Natural killer cell treated with Interleukin-12 subunit alpha and Interleukin-12 subunit beta and Interleukin-15 and Interleukin-18, amount 100 ng/mL, for 72 hours (primary cell): ENCODE measurements at places on chromosomes 3 and 15. TPM values are rescaled to one million over a fixed set of nuclear protein-coding genes. Genes with fewer than 3 reads are reported as not detected.

- no peaks in the 10 kb centered on the region for H3K27me3 ChIP-seq
- no peak overlapping the region for H3K27ac ChIP-seq
- H3K4me1 ChIP-seq = peaks cover 6% of the 10 kb centered on the region
- H3K36me3 ChIP-seq = no peaks in the 10 kb centered on the region
- DNase-seq = no peak
- no peak overlapping the region for H3K4me3 ChIP-seq
Measured at GRCh38 chr3:53155760-53156159, 5.2 kb upstream of the PRKCD start.

GRCh38 chr3:72077473-72078259, 292.7 kb upstream of the PROK2 start:
- peaks cover 16% of the 10 kb centered on the region for H3K36me3 ChIP-seq
- no peak for DNase-seq
- H3K4me1 ChIP-seq = peaks cover 13% of the 10 kb centered on the region
- H3K27ac ChIP-seq = no peak overlapping the region
- peaks cover 7% of the 10 kb centered on the region for H3K27me3 ChIP-seq
- no peak overlapping the region for H3K4me3 ChIP-seq

Gene GOLGA8S
- 2.4 TPM for total RNA-seq

Gene TRPM1
- total RNA-seq = not detected

- no peaks in the 10 kb centered on the region for H3K27me3 ChIP-seq
- H3K27ac ChIP-seq = peak overlapping the region; percentile 74
- H3K4me3 ChIP-seq = no peak overlapping the region
- no peak for DNase-seq
Measured at GRCh38 chr15:31381801-31382712, 55.4 kb downstream of the KLF13 start.

DNA sequence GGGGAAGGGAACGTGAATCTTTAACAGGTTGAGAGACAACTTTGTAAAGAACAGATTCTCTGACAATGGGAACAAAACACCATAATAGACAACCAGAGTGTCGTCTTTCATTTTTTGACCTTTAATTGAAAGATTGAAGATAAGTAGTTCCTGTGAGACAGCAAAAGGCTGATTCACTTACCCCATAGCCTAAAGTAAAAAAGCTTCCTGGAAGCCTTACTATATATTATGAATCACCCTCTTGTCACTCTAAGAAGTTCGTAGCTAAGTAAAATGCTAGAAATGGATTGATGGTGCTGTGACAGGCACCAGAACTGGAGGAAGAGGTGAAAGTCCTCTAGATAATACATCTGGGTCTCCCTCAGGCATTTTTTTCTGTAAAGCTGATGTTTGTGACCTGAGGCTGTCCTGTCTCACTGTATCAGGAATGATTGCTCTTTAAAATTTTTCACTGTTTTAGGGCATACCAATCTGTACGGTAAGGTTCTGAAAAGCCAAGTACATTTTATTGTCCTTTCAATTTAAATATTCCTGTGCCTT, 824.6 kb upstream of the SEMA6D start:
- no peaks in the 10 kb centered on the region for H3K4me1 ChIP-seq
- no peak overlapping the region for H3K27ac ChIP-seq
- no peaks in the 10 kb centered on the region for H3K36me3 ChIP-seq
- no peak overlapping the region for H3K4me3 ChIP-seq
- DNase-seq = no peak

Gene ITIH1
- not detected for total RNA-seq

DNA sequence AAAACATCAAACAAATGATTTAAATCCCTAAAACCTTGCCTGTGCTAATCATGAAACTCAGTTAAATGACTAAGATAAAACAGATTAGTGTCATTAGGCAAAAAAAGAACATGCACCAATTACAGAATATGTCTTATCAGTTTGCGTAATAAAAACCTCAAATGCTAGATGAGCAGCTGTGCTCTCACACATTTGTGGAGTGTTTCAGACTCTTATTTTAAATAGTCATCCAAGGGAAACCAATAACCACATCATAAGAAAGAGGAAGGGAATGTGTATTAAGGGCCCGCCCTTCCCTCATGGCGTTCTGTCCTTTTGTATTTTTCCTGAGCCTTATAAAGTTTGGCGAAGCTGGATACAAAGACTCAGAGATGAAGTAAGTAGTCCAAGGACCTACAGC, 6.6 kb downstream of the SAMMSON start:
- H3K4me3 ChIP-seq = no peak overlapping the region
- no peak overlapping the region for H3K27ac ChIP-seq
- no peaks in the 10 kb centered on the region for H3K27me3 ChIP-seq
- H3K36me3 ChIP-seq = no peaks in the 10 kb centered on the region

Gene HGD
- total RNA-seq = 1.8 TPM

Gene ROPN1
- not detected for total RNA-seq

DNA sequence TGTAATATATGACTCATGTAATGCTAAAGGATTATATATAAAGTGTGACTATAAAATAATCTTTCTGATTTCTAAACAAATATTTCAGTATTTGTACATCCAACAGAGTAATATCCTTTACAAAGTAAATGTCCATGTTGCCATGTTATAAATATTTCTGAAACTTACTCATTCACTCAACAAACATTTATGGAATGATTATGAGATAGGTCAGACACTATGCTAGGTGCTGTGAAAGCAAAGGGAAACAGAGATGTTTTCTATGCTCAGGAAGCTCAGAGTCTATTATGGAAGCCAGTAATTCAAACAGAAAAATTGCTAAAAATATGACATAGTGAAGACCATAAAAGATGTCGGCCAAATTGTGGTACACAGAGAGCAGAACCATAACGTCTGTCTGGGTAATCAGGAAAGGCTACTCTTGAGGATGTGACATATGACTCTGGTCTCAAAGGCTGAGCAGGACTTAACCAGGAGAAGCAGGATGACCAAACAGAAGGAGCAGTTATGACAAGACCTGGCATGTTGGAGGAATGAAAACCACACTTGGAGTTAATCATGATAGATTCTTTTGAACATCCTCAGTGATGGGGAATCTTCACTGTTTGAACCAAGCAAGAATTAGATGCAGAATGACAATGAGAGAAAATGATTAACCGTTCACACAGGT, 39.0 kb upstream of the MYO5C start:
- no peak overlapping the region for H3K4me3 ChIP-seq
- H3K27ac ChIP-seq = no peak overlapping the region
- H3K36me3 ChIP-seq = peaks cover 6% of the 10 kb centered on the region
- no peaks in the 10 kb centered on the region for H3K27me3 ChIP-seq
- no peak for DNase-seq

- H3K27ac ChIP-seq = no peak overlapping the region
- no peaks in the 10 kb centered on the region for H3K4me1 ChIP-seq
- no peak for DNase-seq
- no peak overlapping the region for H3K4me3 ChIP-seq
Measured at GRCh38 chr3:99854756-99855298, 37.2 kb downstream of the CMSS1 start.

Gene MGA
- 42.6 TPM for total RNA-seq

- peaks cover 25% of the 10 kb centered on the region for H3K27me3 ChIP-seq
- H3K27ac ChIP-seq = no peak overlapping the region
- H3K36me3 ChIP-seq = no peaks in the 10 kb centered on the region
- H3K4me3 ChIP-seq = no peak overlapping the region
- DNase-seq = no peak
- no peaks in the 10 kb centered on the region for H3K4me1 ChIP-seq
Measured at GRCh38 chr3:14853271-14853951, 34.6 kb downstream of the FGD5 start.

- H3K4me1 ChIP-seq = peaks cover 21% of the 10 kb centered on the region
- no peaks in the 10 kb centered on the region for H3K36me3 ChIP-seq
- H3K27me3 ChIP-seq = peaks cover 20% of the 10 kb centered on the region
- no peak overlapping the region for H3K27ac ChIP-seq
- no peak for DNase-seq
Measured at GRCh38 chr3:124834723-124835718, 52.1 kb downstream of the ITGB5 start.

Gene FAM240A
- not detected for total RNA-seq

Gene TTC21A
- 0.12 TPM for total RNA-seq

- H3K4me1 ChIP-seq = no peaks in the 10 kb centered on the region
- no peak for DNase-seq
- no peaks in the 10 kb centered on the region for H3K36me3 ChIP-seq
Measured at GRCh38 chr3:129205109-129205832, 21.6 kb upstream of the CNBP start.

DNA sequence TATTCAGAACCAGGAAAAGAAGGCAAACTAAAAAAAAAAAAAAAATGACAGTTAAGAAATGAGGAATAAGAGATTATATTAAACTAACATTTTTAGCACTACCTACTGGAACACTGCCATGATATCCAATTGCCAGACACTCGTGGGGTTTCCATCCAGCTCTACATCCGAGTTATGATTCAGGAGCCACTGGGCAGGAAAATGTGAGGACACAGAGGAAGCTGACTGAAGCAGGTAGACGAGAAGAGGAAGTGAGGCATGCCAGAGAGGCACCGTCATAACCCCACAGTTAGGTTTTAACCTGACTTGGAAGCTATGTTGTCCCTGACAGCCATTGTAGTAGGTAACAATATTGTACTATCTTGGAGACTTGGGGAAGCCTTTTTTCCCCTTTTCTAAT, 495.0 kb downstream of the NLGN1 start:
- H3K4me1 ChIP-seq = no peaks in the 10 kb centered on the region
- H3K27me3 ChIP-seq = no peaks in the 10 kb centered on the region
- H3K36me3 ChIP-seq = no peaks in the 10 kb centered on the region
- no peak for DNase-seq

Gene NDN
- total RNA-seq = 0.98 TPM

GRCh38 chr3:37163262-37164015, 10.9 kb downstream of the LRRFIP2 start:
- DNase-seq = no peak
- H3K4me1 ChIP-seq = peaks cover 20% of the 10 kb centered on the region
- peak overlapping the region; percentile 59 for H3K4me3 ChIP-seq
- H3K27ac ChIP-seq = peak overlapping the region; percentile 74
- no peaks in the 10 kb centered on the region for H3K27me3 ChIP-seq
- no peaks in the 10 kb centered on the region for H3K36me3 ChIP-seq

DNA sequence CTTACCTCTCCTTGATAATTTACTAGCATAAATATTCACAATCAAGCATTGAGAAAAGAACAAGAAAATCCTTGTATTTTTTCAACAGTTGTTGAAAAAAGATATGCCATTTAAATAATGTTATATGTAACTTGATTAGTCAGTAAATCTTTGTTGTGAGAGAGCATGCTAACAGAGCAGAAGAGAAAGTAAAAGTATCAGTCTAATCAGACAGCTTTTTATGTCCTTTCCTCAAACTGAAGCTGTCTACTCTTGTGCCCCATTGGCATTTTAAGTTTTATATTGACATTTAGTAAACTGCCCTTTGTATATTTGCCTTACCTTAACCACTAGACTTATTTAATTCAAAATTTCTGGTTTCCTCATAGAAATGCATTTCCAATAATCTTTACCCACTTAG, 668.7 kb downstream of the OTOL1 start:
- no peaks in the 10 kb centered on the region for H3K36me3 ChIP-seq
- no peak overlapping the region for H3K4me3 ChIP-seq
- H3K4me1 ChIP-seq = no peaks in the 10 kb centered on the region
- H3K27me3 ChIP-seq = no peaks in the 10 kb centered on the region
- H3K27ac ChIP-seq = no peak overlapping the region
- no peak for DNase-seq

DNA sequence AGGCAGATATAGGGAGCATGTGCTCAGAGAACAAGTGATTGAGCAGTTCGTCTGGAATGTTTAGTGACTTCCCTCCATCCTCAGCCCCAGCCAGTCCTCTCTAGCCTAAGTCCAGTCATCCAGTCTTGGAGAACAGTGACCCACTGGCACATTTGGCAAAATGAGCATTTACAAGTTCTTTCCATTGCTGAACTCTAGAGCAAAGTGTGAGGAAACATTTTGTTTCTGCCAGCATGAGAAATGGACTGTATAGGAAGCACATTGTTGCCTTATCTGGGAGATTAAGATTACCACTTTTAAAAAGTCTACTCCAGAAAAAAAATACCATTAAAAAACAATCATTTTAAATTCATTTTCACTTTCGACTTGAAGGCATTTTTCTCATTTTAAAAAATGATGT, 353.6 kb downstream of the SHQ1 start:
- peaks cover 12% of the 10 kb centered on the region for H3K4me1 ChIP-seq
- no peak overlapping the region for H3K27ac ChIP-seq
- no peak overlapping the region for H3K4me3 ChIP-seq
- DNase-seq = no peak
- H3K27me3 ChIP-seq = no peaks in the 10 kb centered on the region
- peaks cover 6% of the 10 kb centered on the region for H3K36me3 ChIP-seq

DNA sequence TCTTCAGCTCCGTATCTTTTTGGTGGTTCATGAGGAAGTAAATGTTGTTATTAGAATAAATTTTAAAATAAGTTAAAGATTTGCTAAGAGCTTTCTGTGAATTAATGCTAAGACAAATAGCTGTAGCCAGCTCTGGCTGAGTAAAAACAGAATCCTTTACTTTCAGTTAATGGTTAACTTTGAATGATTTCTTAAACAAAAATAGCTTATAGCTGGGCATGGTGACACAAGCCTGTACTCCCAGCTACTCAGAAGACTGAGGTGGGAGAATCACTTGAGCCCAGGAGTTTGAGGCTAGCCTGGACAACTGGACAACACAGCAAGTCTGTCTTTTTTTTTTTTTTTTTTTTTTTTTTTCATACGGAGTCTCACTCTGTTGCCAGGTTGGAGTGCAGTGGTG, 25.0 kb downstream of the TCAIM start:
- no peak for DNase-seq
- no peaks in the 10 kb centered on the region for H3K27me3 ChIP-seq
- H3K27ac ChIP-seq = no peak overlapping the region
- H3K36me3 ChIP-seq = no peaks in the 10 kb centered on the region
- no peaks in the 10 kb centered on the region for H3K4me1 ChIP-seq

GRCh38 chr3:157107644-157108133, 52.3 kb downstream of the CCNL1 start:
- no peak overlapping the region for H3K27ac ChIP-seq
- DNase-seq = no peak
- H3K36me3 ChIP-seq = no peaks in the 10 kb centered on the region

- H3K4me3 ChIP-seq = no peak overlapping the region
- no peak overlapping the region for H3K27ac ChIP-seq
- no peaks in the 10 kb centered on the region for H3K27me3 ChIP-seq
- H3K36me3 ChIP-seq = no peaks in the 10 kb centered on the region
- H3K4me1 ChIP-seq = no peaks in the 10 kb centered on the region
Measured at GRCh38 chr3:175270866-175271265, 411.7 kb downstream of the NAALADL2 start.

- peaks cover 4% of the 10 kb centered on the region for H3K36me3 ChIP-seq
- no peak overlapping the region for H3K4me3 ChIP-seq
- H3K27me3 ChIP-seq = no peaks in the 10 kb centered on the region
- no peak overlapping the region for H3K27ac ChIP-seq
- no peak for DNase-seq
- H3K4me1 ChIP-seq = no peaks in the 10 kb centered on the region
Measured at GRCh38 chr3:34955680-34956079, 683.6 kb upstream of the ARPP21 start.

Gene IDH2
- 96.4 TPM for total RNA-seq
